ENCODE measurements at places on chromosomes 1 and 21.

GRCh38 chr1:178973652-178974101 lies 52.0 kb upstream of the FAM20B start:
- DNase-seq: no peak

- no peak for DNase-seq
These were observed 43.6 kb upstream of the GUCA2B start for GRCh38 chr1:42109600-42109999.

DNA sequence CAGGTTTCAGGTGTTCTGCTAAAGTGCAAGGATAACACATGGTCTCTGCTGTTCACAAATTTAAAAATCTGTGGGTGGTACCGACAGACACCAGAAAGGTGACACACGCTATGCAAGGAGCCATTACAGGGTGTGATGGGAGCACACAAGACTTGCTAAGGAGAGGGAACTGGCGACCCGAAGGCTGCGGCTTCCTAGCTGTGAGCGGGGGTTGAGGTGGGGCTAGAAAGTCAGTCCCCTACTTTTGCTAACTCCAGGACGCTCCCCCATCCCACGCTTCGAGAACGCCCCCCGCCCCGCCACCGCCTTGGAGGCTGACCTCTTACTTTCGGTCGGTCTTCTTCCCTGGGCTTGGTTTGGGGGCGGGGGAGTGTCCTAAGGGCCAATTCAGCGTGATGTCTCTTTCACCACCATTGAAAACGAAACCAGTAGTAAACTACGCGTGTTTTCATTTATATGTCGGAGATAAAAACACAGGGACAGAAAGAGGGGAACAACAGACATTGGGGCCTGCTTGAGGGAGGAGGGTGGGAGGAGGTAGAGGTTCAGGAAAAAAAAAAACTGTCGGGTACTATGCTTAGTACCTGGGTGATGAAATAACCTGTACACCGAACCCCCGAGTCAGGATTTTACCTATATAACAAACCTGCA lies 1.1 kb downstream of the CKS1B start:
- no peak for DNase-seq

DNA sequence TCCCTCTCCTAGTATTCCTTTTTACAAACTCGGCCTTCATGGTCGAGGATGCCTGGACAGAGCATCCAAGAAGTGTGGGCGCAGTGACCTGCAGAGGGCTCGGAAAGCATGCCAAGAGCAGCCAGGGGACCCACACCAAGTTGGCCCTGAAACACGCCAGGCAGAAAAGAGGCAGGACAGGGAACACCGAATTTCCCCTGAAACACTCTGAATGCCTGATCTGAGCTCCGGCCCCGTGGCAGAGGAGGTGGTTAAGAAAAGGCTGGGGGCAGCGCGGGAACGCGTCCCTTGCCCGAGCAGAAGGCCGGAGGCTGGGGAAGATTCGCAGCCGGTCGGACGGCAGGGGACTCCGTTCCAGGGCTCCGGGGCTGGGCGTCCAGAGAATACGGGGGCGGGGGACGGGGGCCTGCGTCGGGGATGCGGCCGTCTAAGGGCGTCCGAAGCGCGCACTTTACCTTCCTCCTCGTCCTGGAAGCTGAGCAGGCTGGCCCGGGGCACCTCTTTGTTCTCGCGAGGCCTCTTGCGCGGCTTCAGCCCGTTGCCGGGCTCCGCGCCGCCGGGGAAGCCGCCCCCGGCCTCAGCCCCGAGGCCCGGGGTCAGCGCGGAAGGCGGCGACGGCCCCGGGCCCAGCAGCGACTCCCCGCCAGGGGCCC lies 558 bp downstream of the PAXBP1 start:
- DNase-seq: peak; percentile 4

GRCh38 chr21:28657566-28657965 lies 335.1 kb downstream of the LTN1 start:
- DNase-seq: no peak

- DNase-seq: peak; percentile 0
These were observed 10.4 kb downstream of the EMC1 start for GRCh38 chr1:19240673-19241538.

DNA sequence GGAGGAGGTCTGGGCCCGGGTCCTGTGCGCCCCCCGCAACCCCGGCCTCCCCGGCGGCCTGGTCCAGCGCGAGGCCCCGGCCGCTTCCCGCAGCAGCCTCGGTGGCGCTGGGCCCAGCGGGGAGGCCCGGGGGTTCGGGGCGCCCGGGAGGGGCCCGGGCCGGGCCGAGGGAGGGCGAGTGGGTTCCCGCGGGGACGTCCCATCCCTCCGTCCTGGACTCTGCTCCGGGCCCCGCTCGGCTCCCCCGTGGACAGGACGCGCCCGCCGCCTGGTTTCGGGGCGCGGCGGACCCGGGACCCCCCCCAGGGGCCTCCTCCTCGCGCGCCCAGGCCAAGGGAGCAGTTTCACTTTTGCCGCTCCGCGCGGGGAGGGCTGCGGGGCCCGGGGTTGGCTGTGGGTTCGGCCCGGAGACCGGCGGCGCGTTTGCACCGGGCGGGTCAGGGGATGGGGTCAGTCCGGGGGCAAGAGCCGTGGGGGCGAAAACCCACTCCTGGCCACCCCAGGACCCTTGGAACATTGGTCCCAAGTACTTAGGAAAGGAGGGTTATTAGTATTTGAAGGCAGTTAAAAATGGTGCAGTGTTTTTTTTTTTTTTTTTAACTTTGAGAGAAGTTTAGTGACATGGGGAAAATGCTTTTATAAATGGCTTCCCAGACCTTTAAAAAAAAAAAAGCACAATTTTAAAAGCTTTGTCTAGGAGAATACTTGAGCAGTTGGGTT lies 677 bp downstream of the AGPAT3 start:
- DNase-seq: no peak

- DNase-seq: no peak
These were observed 41.5 kb downstream of the CDK18 start for GRCh38 chr1:205545991-205546390.

GRCh38 chr1:239771550-239771949 lies 320.1 kb upstream of the FMN2 start:
- DNase-seq: no peak

DNA sequence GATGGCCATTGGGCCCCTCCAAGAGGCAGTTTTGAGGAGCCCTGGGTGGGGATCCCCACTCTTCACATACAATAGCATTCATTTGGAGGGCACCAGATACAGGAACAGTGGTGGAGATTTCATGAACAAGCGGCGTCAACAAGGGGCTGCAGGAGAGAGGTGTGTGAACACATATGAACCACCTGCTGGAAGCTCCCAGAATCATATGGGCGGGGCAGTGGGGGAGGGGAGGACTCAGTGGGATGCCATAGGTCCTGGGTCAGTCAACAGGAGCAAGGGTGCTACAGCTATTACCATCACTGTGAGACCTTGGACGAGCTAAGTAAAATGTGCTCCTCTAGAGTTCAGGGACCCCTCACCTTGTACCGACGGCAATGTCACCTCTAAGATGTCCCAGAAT lies 100.4 kb upstream of the IRF2BP2 start:
- no peak for DNase-seq

DNA sequence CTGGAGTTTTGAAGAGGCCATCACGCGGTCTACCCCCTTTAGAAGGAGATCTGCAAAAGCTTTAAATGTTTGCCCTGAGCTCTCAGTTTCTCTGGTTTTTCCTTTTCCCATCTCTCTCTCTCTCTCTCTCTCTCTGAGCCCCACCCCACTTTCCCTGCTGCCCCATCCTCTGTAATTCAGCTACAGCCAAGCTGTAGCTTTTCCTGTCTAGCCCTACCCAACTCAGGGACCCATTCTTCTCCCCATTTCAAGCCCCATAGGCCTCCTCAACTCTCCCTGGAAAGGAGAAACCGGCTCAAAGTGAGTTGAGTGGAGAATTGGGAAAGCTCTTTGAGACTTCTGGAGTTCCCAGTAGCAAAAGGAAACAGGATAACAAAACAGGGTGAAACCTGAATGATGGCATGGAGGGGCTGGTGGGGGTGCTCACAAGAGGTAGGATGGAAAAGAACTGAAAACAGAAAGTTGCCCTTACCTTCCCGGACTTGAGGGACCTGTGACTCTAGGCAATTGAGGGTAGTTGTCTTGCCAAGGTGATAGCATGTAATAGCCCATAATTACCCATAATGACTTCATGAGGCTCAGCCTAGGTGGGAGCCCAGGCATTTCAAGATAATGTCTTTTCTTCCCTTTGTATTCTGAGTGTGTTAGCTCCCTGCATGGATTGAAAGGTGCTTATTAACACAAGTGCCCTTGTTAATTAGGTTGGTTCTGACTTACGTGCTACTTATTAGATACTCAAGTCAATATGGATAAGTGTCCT lies 84.9 kb downstream of the SLC16A1 start:
- peak; percentile 23 for DNase-seq

Data from NCI-H748 treated with DMSO at 0.1 percent for 48 hours (cell line).